ENCODE measurements at places on chromosomes 3 and 15. TPM values are rescaled to one million over a fixed set of nuclear protein-coding genes. Genes with fewer than 3 reads are reported as not detected.

DNA sequence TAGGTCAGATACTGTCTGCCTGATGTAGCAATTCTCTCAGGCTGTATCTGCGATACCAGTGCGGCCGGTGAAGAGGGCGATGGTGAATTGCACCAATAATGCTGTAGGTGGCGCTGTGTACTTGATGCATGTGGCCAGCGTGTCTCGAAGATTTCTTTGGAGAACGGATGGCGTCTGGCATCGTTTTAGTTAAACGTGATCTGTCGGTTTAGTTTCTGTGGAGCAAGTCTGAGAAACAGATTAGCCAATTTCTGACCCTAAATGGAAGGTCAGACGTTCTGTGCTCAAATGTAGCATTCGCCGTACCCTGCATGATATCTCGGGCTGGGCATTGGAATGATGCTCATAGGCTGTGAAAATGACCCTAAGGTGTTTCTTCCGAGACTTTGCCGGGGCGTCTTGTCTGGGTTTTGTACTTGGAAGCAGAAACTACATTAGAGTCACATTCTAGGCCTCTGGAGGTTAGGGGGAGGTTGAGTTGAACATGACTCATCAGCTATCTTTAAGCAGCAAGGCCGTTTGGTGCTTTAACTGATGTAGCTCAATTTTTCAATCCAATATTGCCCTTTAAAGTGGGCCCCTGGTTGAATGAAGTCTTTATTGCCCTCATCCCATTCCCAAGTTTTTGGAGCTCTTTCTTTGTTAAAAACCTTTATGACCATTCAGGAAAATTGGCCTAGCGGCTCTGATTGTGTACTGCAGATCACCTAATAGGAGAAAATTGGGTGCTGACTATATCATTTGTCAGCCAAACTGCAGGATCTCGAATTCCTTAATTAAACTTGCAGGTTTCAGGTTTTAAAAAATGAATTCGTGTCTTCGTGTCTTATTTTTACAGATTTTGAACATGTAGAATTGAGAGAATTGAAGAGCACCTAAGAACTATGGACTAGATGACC is 80.0 kb downstream of the SQOR start:
- peak; percentile 59 for DNase-seq

- DNase-seq: no peak
Observed at GRCh38 chr3:185734725-185735096, 90.1 kb downstream of the IGF2BP2 start.

DNA sequence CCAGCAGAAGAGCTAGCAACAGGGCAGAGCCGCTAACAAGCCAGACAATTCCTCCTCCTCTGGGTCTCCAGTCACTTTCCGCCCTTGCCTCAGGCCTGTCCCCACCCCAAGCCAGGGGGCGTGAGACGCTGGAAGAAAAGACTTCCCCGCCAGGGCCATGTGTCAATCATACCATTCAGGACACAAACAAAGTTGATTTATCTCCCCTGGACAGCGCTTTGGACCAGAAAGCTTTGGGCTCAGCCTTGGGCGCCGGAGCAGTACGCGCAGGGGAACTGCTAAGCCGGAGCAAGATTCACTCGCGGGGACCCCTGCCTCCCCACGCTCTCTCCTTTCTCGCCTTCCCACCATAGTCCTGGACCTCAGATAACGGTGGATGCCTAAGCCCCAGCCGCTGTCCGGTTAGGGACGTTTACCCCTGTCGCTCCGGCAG is 479 bp downstream of the LRRC2 start:
- DNase-seq: no peak

DNA sequence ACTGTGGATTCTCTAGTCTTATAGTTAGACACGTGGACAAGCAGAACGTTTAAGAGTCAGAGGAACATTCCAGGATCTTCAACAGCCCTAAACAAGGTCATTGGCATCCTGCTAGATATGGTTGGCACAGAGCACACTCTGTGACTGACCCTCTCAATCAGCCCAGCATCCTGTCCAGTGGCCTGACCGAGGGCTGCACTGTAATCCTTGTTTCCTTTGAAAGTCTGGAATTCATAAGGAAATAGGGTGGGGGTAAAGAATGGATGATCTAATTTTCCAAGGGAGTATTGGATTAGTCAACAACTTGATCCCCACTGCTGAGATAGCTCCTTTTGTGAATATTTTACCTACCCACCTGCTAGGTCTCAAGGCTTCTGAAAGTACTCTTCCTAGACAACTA is 94.5 kb upstream of the DLG1 start:
- DNase-seq: no peak

Gene WNT7A
- 48.2 TPM for total RNA-seq

DNA sequence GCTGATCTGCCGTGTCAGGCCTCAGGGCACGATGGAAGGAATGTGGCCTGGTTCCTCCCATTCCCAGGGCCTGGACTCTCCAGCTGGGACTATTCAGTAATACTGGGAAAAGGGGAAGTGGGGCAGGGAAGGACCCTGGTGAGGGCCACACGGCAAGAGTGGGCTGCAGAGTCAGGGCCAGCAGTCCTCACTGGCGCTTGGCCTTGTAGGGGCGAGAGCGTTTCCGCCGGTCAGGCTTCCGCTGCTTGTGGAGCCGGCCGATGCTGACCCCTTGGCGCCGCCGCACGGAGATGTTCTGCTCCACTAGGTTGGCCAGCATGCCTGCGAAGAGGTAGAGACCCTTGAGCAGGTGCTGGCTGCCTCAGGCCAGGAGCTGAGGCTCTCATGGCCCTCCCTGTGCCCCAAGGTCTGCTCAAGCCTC is 42.8 kb downstream of the SEMA3G start:
- no peak for DNase-seq

DNA sequence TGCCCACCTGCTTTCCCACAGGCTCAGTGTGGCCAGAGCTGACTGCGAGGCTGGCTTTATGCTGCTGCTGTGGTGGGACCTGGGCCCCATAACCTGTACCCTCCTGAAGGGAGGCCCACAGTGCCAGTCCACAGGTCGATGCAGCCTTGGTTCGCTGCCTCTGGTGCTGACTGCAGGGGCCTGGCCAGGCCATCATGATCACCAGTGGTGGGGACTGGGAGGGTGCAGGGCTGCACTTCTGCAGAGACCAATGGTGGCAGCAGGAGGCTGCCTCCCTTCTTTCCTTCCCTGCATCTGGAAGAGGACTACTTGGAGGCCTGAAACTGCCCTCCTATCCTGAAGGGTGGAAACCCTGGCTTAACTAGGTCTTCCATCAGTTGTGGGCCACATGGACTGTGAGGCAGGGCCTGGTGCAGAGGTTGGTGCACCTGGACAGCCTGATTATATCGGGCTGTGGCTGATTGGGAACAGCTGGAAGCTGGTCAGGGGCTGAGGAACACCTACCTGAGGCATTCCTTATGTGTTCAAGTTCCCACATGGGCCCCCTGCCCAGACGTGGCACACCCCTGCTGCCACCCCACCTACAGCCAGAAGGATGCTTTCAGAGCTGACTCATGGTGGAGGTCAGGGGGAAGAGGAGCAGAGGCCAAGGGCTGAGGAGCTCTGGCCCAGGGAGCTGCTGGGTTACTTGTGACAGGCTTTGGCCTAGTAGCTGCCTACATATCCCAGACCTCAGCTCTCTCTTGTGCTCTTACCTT is 29.8 kb downstream of the POMGNT2 start:
- no peak for DNase-seq

- DNase-seq: no peak
Observed at GRCh38 chr3:3853544-3853943, 54.3 kb downstream of the LRRN1 start.

- DNase-seq: no peak
Observed at GRCh38 chr3:187739094-187739560, 6.1 kb downstream of the BCL6 start.

Gene CLSTN2
- total RNA-seq: 0.27 TPM

DNA sequence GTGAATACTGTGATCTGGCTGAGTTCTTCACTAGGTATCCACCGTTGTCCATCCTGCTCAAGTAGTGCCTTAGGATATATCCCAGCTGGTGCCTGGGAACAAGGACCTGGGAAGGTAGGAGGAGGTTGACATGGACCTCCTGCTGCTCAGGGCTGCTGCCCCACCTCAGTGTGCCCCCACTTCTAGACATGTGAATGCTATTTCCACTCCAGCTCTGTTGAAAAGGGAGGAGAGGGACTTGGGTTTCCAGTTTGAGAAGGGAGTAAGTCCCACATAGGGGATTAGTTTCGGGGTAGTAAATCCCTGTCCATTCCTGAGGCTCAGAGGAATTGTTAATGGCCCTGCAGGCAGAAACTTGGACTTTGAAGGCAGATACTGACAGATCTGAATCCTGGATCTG is 32.9 kb upstream of the ETV5 start:
- no peak for DNase-seq

DNA sequence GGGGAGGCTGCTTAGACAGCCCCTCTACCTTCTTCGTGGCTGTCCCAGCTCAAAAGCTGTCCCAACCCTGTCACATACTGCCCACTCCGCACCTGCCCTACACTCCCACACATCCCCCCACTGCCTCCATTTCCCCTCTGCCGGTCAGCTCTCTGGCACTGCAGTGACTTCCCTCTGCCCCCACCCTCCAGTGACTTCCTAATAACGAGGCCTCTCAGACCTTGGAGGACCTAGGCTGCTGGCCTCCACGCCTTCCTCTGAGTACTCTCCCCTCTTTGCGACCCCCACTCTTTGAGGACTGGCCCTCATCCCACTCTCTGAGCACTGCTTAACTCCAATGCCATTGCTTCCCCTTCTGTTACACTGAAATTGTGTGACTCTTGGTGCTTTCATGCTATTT is 45.3 kb downstream of the KY start:
- no peak for DNase-seq

GRCh38 chr15:62083194-62084154 is 16.7 kb downstream of the C2CD4A start:
- no peak for DNase-seq

- no peak for DNase-seq
Observed at GRCh38 chr3:70603103-70603502, 290.7 kb upstream of the MDFIC2 start.

DNA sequence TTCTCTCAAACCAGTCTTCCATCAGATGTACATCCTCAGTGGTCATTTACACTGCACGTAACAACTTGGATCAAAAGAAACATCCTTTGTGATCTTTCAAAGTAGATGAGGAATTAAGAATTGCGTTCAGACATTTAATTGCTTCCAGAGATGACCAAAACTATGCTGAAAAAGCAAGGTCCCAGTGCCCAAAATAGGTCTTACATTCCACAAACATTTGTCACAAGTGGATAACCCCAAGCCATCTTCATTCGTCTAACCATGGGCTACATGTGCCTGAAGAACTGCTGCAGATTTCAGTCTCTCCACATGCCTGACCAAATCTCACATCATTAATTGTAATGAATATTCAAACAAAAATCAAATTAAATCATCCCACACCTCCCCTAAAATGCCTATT is 273.6 kb downstream of the SHOX2 start:
- no peak for DNase-seq

Gene PCSK6
- 3.7 TPM for total RNA-seq

DNA sequence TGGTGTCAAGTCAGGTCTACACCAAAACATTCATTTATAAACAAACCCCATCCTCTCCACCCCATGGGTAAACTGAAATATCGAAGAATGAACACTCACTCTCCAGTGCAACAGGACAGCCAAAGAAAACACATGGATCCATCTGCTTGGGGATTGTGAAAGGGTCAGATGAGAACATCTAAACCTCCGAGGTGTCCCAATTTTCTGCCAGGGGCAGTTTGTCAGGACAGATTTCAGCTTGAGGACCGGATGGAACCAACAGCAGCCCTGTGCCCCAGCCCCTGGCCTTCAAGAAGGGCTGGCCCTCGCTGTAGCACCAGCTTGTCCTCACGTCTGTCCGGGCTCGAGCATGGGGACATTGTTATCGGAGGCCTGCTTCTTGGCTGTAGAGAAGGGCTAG is 45.5 kb downstream of the PCSK6 start:
- no peak for DNase-seq

- DNase-seq: no peak
Observed at GRCh38 chr3:194933465-194933864, 247.8 kb downstream of the FAM43A start.

DNA sequence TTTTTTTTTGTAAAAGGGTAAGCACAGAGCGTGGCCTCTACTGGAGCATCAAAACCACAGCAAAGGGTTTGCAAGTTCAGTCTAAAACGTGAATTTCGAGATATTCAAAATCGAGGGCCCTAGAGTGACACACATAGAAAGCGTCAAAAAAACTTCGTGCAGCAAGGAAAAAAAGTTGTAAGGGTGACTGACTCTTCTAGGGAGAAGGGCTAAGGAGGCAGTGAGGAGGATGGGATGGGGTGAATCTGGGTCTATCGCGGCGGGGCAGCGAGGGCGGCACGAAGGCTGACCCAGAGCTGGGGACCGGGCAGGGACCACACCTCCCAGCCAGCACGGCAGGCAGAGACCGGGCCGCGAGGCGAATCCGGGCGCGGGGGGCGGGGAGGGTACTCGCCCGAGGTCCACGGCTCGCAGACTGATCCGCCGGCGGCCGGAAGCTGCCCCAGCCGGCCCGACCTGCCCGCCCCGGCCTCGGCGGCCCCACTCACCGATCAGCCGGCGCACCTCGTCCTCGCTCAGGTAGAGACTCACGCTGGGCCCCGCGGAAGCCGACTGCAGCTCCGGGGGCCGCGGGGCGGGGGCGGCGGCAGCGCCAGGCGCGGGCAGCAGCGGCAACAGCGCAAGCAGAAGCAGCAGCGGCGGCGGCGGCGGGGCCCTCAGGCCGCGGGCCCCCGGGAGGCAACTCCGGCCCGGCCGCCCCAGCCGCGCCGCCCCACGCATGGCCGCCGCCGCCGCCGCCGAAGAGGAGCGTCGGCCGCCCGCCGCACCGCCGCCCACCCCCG is 533 bp downstream of the RYK start:
- DNase-seq: peak; percentile 36

DNA sequence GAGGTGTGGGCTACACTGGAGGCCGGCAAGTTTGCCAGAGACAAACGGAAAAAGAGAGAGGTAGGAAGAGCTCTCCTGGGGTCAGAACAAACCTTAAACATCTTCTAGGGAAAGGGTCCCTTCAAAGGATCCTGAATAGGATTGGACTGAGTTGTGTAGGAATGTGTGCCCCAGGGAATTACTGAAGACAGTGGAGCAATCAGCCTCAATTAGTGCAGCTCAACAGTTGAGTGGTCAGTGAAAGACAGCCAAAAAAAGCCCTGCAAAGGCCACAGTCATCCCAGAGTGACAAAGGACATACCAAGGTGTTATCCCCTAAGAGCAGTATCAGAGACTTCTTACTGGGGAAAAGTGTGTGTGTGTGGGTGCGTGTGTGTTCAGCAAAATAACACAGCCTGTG is 70.3 kb downstream of the NUP210 start:
- no peak for DNase-seq

DNA sequence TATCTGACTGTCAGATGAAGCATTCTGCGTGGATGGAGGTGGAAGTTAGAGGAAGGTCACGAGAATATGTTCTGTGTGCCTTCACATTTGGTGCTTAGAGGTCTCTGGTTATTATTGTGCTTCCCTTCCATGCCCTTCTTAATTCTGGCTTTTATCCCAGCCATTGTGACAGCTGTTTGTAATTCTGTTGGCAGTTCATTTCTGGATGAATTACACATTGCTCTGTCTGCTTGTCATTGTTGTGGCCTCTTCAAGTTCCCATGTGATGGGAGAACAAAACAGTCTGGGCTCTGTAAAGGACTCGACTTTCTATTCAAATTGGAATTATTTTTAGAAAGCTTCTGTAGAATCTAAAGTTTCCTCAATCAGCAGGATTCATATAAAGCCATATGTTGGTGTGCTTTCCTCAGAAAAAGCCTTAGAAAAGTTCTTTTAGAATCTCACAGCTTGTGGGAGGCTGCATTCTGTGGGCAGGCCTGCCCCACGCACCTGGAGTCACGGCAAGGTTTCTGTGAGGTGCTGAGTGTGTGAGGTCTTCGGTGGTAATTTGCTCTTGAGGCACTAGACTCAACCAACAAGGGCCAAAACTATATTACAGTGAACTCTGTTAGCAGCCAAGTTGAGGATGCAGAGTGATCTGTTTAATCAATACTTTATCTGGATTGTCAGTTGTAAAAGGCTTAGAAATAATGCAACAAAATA is 397.4 kb upstream of the AZI2 start:
- DNase-seq: no peak

Gene BLM
- 16.7 TPM for total RNA-seq
